ENCODE measurements at places on chromosomes 6 and 20.
A peak's percentile ranks its signal among the peaks of the same experiment; 100 is the strongest.

DNA sequence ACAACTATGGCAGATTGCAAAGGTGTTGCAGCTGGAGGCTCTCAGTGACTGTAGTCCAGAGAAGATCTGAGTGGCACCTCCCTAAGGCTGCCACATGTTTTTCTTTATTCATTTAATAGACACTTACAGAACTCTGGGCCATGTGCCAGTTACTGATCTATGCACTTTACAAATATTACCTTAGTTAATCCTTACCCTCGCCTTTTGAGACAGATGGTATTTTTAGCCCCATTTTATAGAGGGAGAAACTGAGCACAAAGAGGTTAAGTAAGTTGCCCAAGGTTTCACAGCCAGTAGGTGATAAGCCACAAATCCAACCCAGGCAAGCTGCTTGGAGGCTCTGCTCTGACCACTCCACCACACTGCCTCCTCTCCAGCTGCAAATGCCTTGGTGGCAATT is 6.5 kb upstream of the SCRT2 start:
- DNase-seq = no peak

DNA sequence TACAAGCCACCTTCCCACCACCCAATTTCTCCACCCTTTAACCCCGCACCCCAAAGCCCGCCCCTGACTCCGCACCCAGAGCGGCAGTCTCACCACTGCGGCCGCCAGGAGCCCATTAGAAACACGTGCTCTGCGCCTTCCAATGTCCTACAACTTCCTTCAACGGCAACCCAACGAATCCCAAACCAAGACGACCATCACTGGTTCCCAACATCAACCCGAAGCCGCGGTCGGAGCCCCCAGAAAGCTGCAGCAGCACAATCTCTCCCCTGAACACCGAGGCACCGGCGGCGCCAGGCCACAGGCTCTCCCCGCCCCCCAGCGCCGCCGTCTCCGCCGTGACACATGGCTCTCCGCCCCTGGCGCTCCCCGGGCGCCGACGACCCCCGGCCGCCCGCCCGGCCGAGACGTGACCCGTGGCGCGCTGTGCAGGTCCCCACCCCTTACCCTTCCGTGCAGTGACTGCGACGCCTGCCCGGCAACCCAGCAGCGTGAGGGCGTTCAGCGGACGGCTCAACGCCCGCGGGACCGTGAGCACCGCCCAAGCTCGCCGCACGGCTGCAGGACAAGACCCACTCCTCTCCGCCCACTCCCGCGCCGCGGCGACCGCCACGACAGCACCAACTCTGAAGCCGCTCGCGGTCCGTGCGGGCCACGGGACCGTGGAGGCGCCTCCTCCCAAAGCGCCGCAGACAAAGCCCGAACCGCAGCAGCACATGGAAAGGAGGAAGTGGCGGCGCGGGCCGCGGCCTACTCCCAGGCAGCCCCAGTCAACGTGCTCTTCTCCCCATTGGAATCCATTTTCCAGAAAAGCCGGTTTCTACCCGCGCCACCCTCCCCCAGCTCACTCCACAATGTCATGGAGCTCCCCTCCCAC is 551 bp downstream of the SYNCRIP start:
- peak; percentile 25 for DNase-seq

- peak; percentile 67 for DNase-seq
Observed at GRCh38 chr20:38221119-38221589, 39.4 kb downstream of the KIAA1755 start.

- no peak for DNase-seq
Observed at GRCh38 chr20:61458146-61458746, 206.2 kb downstream of the CDH4 start.

DNA sequence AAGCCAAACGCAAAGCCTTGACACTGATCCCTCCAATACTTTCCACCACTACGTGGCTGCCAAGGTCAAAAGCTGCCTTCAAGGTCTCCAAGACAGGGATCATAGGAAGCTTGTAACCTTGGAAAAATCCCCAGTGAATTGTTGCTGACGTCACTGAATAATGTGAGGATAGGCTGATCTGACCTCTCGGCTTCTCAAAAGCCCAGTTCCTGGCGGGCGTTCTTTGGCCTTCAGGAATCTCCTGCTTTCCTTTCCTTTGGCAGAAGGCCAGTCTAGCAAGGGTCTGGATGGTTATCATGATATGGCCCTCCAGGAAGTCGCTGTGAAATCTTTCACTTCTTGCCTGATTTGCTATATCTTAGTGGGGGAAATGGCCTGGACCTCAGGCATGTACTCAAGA is 61.4 kb upstream of the TNFAIP3 start:
- DNase-seq = no peak

GRCh38 chr20:2845607-2846006 is 5.1 kb downstream of the VPS16 start:
- DNase-seq = no peak

DNA sequence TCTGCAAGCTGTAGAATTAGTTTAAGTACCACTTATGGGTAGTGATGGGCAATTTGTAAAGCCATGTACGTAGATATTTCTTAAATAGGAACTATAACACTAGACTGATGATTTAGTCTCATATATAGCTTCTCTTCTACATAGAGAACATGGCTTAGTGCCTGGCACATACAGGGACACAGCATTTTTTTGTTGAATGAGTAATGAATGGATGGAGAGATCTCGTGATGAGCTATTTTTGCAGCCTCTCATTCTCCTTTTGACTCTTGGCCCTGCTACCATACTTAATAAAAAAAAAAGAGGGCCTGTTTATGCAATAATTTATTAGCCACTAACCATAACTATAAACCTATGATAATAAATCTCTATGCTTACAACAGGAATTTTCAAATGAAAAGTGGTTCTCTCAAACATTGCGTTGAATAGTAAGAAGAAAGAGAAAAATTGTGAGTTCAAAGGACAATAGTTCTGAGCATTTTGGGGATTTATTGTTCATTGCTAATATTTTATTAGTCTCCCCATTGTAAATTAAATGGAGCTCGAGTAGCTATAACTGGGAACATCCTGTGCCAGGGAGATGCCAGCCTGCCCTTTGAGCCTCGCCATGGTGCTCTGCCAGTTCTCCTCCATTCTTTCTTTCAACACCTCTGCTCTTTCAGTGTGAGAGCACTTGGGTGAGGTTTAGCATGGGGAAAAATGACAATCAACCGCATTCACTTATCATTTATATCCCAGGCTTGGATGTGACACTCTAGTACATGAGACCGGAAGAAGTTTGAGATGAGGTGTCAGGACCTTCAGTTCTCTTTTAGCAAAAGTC is 14.7 kb upstream of the RCAN2 start:
- no peak for DNase-seq

DNA sequence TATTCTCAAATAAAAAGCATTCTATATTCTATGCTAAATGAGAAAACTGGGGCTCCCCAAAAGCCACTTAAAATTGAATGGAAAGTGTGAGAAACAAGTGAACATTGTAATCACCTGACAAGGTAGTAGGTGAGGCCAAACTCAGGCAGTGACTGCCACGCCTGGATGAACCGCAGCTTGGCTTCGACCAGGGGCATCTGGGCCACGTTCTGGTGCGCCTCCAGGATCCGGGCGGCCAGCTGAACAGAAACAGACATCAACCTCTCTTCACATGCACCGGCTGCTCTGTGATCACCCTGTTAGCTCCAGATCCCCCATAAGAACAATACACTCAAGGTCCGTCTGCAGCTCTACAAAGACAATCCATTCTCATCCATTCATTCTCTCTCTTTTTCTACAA is 30.1 kb upstream of the LRRN4 start:
- DNase-seq = no peak

DNA sequence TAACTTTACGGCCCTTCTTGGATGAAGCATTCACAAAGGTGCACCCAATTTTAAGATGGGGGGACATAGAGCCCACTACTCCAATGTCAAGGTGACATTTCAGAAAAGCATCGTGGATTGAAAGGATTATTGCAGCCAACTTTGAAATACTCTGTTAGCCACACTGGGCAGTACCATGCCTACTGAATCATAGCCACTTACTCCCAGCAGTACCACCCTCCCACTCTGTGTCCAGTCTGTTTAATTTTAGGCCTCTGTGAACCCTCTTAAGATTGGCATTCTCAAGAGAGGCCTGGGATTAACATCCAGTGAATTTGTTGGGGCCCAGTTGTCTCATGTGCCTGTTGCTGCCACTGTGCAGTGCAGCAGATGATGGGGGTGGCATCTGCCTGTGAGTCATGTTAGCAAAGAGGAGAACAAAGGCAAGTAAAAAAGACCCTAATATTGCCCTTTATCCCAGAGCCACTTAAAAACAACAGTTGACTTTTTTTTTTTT is 11.2 kb upstream of the HDAC2 start:
- DNase-seq = no peak

GRCh38 chr20:52129611-52130010 is 62.0 kb downstream of the ZFP64 start:
- no peak for DNase-seq

GRCh38 chr20:48784273-48784641 is 43.5 kb downstream of the PREX1 start:
- no peak for DNase-seq

DNA sequence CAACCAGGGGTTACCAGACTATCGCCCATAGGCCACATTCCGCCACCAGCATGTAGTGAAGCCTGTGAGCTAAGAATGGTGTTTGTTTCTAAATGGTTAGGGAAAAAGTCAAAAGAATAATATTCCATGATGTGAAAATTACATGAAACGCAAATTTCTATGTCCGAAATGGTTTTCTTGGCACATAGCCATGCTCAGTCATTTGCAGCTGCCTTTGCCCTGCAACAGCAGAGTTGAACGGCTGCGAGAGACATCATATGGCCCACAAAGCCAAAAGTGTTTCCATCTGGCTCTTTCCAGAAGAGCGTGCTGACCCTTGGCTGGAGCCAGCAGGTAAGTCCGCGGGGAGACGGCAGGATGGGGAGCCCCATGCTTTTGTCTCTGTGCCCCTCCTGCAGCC is 60.7 kb downstream of the FAM120B start:
- DNase-seq = no peak

DNA sequence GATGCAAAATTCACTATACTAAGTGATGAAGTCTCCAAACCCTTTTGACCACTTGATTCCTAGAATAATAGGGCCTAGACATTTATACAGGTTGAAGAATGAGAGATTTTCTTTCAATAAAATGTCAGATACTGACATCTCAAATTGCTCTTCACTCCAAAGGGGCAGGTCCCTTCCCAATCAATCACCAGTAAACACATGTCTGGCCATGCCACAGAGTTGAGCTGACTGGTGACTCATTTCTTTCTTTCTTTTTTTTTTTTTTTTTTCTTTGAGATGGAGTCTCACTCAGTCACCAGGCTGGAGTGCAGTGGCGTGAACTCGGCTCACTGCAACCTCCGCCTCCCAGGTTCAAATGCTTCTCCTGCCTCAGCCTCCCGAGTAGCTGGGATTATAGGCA is 388.6 kb upstream of the BTBD3 start:
- no peak for DNase-seq

DNA sequence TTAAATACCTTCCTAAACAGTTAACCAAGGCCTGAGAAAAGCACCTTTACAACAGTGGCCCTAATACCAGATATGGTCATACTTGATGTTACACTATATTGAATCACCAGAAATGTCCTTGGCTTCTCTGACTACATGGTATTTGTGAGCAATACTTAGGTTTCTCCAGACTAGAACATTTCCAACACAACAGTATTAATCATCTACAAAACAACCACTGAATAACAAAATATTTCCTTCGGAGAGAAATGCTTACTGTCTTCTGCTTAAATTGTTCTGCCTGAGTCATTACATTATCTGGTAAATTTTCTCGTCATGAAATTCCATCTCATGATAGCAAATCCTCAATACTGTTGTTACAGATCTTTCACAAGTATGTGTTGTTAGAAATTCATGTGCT is 252.9 kb upstream of the RUNX2 start:
- no peak for DNase-seq

DNA sequence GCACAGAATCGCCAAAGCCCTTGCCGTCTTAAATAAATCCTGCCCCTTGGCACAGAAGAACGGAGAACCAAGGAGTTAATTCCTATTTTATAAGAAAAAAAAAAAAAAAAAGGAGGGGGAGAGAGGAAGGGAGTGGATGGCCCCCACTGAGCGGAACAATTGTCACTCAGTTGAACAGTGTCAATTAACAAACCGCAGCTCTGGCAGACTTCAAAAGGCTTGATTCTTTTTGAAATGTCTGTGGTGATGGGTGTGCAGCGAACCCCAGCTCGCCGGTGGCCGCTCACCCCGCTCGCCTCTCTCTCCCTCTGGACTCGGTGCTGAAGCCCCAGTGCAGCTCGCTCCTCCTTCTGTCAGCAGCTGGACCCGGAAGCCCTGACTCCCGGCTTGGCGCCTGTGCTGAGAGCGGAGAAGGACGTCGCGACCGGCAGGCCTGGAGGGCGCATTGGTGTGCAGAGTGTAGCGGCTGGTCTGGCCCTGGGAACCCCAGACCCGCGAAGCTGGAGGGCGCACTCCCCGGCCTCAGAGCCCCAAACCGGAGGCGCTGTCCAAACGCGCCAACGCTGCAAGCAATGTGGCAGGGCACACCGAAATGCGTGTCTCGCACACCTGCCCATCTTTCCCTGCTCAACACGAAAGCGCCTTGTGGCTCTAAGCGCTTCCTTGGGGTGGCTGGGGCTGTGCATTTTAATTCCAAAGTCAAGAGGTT is 3.4 kb downstream of the LINC00237 start:
- no peak for DNase-seq

- no peak for DNase-seq
Observed at GRCh38 chr6:150267686-150268561, 100.9 kb upstream of the IYD start.

DNA sequence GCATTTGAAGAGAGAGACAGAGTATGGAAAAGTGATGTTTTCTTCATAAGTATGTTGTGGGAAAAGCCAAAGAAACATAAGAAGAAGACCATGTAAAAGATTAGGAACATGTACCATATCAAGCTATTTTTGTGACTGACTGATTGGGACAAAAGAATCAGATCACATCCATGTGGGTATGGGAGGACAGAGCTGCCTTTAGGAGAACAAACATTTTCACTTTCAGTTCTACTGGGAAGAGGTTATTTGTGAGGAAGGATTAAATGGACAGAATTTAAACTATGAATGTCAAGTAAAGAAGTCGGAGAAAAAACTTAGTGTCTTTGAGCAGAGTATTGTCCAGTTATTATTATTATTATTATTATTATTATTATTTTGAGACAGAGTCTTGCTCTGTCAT is 124.4 kb upstream of the HCRTR2 start:
- no peak for DNase-seq

GRCh38 chr6:168093071-168093505 is 14.1 kb upstream of the FRMD1 start:
- no peak for DNase-seq

GRCh38 chr20:568097-568652 is 24.6 kb upstream of the CSNK2A1 start:
- no peak for DNase-seq

Data from stimulated activated CD4-positive, alpha-beta T cell treated with anti-CD3 and anti-CD28 coated beads, Interleukin-12 subunit alpha, Interleukin-12 subunit beta, amount 100 ng/mL, for 24 hours (primary cell).